Kidney tubule cell (primary cell): ENCODE measurements at places on chromosomes 3 and 15.

DNA sequence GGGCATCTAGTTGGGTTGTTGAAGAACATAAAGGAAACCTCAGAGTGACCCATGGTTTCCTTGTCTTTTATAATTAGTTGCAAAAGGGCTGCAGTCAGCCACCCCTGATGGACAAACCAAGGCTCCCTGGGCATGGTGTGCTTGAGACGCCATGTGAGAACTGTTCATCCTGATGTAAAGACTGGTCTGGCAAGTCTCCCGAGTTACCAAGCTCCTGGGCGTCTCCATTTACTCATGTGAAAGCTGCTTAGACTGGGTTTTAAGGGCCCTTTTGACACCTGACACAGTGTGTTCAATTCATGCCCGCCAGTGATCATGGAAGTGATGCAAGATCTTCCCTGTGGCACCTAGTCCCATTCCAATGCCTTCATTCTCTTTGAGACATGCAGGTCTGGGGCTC is 49.4 kb downstream of the GRK7 start:
- DNase-seq = no peak

DNA sequence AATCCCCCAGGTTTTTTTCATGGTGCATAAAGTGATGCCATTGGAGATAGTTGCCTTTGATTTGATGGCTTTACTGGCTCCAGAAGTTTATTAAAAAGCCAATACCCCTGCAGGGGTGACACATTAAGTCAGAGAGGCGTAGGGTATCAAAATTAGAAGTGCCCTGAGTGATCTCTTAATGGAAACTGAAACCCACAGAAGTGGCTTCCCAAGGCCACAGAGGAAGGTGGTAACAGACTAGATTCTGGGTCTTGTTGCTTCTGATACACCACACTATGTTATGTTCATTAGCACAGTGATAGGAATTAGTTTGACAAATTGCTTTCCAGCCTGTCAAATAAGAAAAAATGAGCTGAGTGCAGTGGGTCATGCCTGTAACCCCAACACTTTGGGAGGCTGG is 112.3 kb downstream of the IQCH start:
- no peak for DNase-seq

- DNase-seq = no peak
Observed at GRCh38 chr15:57319226-57319918, 56.9 kb upstream of the CGNL1 start.

DNA sequence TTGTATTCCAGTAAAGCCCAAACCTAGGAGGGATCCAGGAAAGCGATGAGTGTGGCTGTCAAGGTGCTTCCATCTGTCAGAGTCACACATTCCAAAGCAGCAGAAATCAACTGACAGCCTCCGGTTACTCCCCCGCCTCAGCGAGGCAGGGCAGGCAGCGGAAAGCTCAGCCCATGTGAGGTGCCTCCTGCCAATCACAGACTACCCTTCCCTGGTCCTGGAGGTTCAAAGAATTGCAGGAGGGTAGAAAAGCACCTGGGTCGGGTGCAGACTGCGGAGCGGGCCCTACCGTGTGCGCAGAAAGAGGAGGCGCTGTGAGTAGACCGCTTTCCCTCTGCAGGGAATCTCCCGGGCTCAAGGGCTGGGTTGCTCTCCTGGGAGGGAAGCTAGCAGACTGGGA is at the start of gene UPK1B:
Gene UPK1B (plus strand): TSS at position 274 of the 400 bp plus-strand sequence. CDS start 13,144 bp downstream, outside the sequence.
- DNase-seq = peak; percentile 86

- no peak for DNase-seq
Observed at GRCh38 chr3:73511571-73512525, 112.9 kb downstream of the PDZRN3 start.

GRCh38 chr15:39622660-39623516 is 42.0 kb downstream of the THBS1 start:
- DNase-seq = no peak

- no peak for DNase-seq
Observed at GRCh38 chr3:113271594-113272384, 60.4 kb downstream of the BOC start.

DNA sequence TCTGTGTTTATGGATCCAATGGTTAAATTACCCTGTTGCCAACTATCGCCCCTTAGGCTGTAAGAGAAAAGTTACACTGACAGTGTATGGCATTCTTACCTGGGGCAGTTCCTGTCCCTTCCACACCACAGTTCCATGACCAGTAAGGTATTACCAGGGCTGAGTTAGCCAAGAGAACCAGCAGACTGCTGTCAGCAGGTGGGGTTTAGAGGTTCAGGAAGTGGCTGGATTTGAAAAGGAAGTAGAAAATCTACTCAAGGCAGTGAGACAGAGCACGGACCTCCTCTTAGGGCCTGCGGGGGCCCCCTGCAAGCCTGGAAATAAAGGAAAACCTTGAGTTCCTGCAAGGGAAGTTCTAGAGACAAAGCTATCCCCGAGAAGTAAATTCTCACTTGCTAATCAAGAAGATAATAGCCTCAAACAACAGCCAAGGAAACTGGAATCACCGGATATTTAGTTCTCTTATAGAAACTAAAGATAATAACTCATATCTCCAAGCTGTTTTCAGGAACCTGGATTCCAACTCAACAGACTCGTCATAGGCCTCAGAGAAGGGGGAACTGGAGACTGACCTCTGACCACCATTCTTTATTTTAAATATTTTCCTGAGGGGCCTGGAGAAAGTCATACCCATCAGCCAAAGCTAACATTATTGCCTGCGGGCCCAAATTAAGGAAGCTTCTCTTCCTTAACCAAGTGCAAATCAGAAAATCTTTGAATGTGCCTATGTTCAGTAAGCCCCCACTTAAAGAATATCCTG is 161.7 kb downstream of the ANXA2 start:
- no peak for DNase-seq

DNA sequence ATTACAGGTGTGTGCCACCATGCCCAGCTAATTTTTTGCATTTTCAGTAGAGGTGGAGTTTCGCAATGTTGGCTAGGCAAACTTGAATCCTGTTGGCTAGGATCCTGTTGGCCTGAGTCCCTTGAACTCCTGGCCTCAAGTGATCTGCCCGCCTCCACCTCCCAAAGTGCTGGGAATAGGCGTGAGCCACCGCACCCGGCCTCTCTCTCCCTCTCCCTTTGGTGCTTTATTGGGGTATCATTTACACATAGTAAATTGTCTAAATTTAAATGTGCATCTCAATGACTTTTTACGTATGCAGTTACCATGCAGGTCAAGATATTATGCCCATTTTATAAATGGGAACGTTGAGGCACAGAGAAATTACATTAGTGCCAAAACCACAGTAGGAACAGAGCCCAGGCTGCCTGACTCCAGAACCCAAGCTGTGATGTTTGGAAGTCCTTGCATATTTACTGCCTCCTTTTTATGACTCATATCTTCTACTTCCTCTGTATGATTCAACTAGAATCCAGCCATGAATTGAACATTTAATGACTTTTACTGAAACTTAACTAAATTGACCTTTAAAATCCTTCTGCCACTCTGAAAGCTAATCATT is 34.0 kb upstream of the RPP14 start:
- peak; percentile 86 for DNase-seq

GRCh38 chr15:63395730-63396151 is 14.1 kb upstream of the CA12 start:
- DNase-seq = peak; percentile 59

DNA sequence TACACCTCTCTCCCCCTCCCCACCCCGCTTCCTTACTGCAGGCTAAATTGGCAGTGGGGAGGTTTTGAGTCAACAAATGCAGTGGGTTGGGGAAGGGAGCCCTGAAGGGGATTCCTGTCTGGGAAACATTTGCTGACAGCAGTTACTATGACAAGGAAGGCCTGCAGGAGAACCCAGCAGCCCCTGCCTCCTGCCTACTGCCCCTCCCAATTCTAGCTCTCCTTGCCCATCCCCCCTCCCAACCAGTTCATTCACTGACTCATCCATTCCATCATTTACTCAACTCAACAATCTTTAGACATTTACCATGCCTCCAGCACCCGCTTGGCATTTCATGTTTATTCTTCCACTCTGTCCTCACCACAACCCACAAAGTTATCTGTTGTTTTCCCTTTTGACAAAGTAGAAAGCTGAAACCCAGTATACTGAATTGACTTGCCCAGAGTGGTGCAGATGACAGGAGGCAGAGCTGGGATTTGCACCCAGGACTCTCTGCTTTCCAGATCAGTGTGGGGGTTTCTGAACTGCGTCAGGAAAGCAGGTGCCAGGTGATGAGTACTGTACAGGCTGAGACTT is 75.0 kb downstream of the MAGEF1 start:
- DNase-seq = peak; percentile 54

DNA sequence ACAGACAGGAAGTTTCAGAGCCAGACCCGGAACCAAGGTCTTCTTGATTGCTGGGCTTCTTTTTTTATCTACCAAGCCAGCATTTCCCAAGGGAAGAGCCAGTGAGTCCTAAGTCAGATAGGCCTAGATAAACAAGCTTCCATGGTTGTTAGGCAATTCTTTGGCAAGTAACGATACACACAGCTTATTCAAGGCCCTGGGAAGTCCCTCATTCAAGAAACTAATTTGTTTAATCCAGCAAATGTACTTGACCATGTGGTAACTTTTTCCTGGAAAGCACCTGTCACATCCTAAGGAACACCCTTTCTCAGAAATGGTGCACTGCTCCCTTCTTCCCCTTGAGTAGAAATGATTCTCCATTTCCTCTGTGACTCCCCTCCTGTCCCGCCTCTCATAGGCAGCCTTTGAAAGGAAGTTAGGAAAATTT is 209.9 kb downstream of the ITPR1 start:
- no peak for DNase-seq

DNA sequence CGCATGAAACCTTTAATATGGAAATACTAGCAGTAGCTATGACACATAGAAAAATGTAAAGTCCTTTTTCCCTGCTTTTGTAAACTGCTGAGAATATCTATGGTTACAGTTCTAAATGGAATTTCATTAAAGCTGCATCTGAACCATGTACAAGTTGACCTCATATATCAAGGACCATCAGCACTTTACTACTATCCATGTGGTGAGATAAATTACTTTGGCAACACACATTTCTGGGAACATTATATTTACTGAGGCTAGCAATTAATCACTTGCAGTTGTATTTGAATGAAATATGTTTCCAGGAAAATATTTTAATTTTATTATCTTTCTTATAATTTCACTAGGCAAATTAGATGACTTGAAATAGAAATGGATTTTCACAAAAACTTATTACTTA is 545.5 kb downstream of the NAALADL2 start:
- no peak for DNase-seq

- DNase-seq = no peak
Observed at GRCh38 chr15:76942331-76942730, 10.8 kb downstream of the RCN2 start.

DNA sequence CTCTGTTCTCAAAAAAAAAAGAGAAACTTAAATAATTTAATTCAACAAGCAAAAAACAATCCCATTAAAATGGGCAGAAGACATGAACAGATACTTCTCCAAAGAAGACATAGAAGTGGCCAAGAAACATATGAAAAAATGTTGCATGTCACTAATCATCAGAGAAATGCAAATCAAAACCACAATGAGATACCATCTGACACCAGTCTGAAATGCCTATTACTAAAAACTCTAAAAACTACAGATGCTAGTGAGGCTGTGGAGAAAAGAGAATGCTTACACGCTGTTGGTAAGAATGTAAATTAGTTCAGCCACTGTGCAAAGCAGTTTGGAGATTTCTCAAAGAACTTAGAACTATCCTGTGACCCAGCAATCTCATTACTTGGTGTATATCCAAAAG is 382.9 kb downstream of the OTOL1 start:
- no peak for DNase-seq

- no peak for DNase-seq
Observed at GRCh38 chr3:25781145-25781757, 2.0 kb downstream of the NGLY1 start.

GRCh38 chr3:43331381-43331780 is 45.0 kb downstream of the SNRK start:
- no peak for DNase-seq

DNA sequence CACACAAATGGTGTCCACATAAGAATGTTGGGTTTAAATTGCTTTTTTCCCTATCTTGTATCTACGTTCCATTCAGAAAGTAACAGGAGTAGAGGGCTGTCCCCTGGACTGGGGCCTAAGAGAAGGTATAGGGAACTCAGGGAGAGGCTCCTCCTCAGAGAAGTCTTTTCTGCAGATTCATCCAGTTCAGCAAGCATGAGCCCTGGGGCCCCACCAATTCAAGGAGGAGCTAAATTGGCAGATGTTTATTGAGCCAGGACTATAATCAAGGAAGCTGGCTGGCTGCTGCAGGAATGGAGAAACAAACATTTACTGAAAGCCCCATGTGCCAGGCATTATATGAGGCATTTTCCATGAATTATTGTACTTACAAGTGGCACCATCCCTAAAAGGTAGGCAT is 22.1 kb upstream of the LARS2 start:
- DNase-seq = no peak

GRCh38 chr15:56628893-56629532 is 104.3 kb downstream of the ZNF280D start:
- no peak for DNase-seq

DNA sequence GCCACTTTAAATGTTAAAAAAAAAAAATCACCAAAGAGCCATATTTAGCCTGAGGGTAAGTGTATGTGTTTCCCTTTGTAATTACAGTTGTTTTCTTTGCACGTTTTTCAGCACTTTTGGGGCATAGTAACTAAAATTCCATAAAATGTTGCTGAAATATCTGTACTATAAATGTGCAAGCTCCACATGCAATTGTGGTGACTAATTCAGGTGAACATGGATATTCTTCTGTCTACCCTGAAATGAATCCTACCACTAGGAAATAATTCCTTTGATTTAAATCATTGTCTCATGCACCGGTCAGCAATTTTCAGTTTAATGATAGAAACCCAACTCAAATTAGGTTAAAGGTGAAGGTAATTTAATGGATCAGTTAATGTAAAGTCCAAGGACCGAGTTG is 13.1 kb upstream of the TFG start:
- no peak for DNase-seq

DNA sequence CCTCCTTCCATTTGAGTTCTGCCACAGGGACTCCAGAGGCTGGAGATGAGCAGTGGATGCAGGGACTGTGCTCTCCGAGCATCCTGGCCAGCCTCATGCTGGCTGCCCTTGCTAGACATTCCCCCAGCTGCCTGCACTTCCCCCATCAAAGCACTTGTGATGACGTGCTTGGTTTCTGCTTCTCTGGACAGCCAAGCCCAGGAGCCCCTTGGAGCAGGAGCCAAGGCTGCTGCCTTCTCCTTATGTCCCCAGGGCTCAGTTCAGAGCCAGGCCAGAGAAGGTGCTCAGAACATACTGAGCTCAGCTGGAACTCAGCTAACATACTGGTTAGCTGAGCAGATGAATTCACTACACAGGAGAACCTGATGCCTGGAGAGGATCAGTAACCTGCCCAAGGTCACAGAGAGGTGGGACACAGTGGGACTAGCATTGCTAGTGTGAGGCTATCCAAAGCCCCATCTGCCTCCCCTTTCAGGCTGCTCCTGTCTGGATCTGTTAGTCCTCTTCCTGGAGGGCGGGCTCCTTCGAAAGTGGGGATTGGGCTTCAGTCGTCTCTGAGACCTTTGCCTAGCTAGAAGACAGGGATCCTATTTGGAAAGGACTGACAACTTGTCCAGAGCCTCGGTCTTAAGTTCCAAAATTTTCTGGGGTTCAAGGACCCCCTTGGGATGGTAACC is 4.3 kb downstream of the PCBP4 start:
- no peak for DNase-seq
